Fibroblast of mammary gland (primary cell): ENCODE measurements at places on chromosomes 11 and 22.
A peak's percentile ranks its signal among the peaks of the same experiment; 100 is the strongest.

DNA sequence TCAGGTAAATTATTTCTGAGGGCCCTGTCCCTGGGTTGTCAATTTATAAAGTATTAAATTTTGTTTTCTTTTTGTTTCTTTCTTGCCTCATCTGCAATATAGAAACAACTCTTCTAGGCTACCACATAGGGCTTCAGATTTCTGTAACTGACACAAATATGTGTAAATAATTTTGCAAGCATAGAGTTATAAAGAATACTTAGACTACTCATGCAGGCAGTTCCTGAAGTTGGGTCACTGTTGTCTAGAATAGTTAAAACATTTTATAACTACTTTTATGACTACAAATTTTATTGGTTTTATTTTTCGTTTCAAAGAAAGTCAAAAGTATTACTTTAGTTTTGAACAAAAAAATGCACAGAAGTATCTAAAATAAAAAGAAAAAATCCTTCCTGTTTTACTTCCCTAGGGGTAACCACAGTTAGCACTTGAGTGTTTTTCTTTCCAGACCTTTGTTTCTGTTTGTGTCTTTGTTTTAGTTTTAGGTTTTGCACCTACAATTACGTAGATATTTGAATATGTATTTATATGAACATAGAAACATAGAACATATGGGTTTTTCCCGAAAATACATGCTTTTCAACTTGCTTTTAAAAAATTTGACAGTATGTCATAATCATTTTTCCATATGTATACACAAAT lies 12.4 kb upstream of the TMEM123 start:
- no peak for DNase-seq

DNA sequence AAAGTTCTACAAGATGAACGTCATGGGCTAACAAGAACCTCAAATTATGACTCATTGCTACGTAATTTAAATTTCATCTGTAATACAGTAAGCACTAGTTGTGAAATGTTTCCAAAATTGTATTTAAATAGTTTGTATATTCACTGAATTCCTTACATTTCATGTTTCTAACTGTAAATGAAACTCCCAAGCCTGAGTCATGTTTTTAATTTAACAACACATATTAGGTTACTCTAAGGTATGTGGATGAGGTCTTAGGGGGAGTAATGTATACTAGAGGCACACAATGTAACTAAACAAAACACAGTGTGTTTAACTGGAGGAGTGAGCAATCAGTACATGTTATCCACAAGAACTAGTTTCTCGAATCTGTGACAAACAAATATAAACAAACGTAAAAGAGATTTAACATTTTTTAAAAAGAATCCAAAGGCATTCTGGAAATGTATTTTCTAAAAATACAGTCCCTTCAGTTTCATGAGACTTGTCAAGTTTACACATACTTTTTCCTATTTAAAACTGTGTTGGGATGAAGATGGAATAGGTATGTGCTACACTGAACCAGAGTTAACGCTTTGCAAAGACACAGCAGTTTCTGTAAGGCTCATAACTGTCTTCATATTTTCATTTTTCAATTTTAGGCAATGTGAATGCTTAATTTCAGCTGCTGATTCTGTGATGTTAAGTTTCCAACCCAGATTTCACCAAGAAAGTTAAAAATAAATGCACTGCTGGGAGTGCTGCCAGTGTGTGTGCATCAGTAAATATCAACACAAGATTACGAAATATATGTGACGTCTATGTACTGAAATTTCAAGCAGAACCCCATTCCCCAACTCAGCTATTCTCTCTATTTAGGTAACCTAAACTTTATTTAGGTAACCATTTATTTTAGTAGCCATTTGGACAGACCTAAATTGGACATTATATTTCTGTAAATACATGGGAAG lies 52.6 kb downstream of the PITPNB start:
- peak; percentile 91 for DNase-seq

DNA sequence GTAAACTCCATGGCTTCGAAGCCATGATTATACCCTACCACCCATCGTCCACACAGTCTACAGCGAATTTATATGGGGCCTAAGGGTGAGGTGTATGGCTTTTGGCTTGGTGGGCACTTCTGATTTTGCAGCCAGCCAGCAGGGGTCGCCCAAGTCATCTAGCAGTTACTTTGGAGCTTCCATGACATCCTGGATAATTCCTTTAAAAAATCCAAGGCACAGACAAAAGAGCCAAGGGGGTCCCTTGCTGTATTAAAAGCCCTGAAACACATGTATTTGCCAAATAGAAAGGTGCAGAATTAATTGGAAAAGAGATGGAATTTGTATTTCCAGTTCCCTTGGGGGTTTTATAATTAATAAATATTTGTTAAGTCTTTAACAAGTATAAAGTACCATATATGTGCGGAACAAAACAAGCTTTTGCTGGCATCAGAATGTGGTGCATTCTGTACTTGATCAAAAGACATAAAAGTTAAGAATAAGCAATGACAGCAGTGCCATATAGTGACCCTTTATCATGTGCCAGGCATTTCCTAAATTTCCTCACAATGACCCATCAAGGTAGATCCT lies 132.8 kb upstream of the PITPNB start:
- peak; percentile 65 for DNase-seq

DNA sequence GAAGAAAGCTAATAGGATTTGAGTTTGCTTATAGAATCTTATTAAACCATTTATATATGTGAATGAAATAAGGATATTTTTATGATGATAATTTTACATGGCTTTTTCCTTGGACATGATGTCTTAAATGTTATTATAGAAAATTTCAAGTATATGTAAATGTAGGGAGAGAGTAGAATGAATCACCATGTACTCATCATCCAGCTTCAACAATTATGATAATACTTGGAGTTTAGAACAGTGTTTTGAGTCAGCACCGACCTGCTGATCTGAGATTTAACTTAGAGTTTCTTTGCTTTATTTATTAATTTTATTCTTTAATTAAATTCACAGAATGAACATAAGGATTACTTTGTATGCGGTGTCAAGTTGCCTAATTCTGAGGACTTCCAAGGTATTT lies 193.5 kb downstream of the UVRAG start:
- peak; percentile 80 for DNase-seq

- DNase-seq: no peak
Measured at GRCh38 chr22:47748957-47749356, 986.5 kb downstream of the TBC1D22A start.

GRCh38 chr11:60938500-60938899 lies 13.5 kb downstream of the SLC15A3 start:
- no peak for DNase-seq

DNA sequence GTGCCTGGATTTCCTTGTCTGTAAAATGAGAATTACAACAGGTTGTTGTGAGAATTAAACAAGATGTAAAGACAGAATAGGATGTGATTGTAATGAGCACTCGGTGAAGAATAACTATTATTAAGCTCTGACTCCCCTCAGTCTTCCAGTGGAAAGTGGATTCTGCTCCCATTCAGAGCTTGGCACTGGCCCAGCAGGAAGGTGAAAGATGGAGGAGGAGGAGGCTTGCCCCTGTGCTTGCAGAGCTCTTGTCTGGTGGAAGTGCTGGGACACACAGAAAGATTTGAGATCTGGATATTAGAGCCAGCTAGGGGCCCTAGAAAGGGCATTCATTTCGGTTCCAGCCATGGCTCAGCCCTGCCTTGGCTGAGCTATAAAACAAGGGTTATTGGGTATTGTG lies 28.2 kb downstream of the PHLDB1 start:
- no peak for DNase-seq

DNA sequence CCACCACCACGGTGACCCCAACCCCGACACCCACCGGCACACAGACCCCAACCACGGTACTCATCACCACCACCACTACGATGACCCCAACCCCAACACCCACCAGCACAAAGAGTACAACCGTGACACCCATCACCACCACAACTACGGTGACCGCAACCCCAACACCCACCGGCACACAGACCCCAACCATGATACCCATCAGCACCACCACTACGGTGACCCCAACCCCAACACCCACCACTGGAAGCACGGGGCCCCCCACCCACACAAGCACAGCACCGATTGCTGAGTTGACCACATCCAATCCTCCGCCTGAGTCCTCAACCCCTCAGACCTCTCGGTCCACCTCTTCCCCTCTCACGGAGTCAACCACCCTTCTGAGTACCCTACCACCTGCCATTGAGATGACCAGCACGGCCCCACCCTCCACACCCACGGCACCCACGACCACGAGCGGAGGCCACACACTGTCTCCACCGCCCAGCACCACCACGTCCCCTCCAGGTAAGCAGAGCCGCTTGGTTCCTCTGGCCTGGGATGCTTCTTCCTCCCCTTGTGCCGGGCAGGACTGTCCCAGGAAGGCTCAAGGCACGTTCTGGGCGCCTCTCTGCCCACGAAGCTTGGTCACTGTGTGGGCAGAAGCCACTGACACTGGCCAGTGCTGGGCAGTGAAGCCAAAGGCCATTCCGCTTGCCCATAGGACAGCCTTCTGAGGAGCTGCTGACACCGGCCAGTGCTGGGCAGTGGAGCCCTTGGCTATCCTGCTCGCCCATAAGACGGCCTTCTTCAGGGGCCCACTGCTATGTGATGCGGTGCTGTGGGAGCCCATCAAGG lies 25.1 kb downstream of the MUC2 start:
- DNase-seq: no peak

- DNase-seq: no peak
Measured at GRCh38 chr22:46794491-46794890, 32.0 kb downstream of the TBC1D22A start.

DNA sequence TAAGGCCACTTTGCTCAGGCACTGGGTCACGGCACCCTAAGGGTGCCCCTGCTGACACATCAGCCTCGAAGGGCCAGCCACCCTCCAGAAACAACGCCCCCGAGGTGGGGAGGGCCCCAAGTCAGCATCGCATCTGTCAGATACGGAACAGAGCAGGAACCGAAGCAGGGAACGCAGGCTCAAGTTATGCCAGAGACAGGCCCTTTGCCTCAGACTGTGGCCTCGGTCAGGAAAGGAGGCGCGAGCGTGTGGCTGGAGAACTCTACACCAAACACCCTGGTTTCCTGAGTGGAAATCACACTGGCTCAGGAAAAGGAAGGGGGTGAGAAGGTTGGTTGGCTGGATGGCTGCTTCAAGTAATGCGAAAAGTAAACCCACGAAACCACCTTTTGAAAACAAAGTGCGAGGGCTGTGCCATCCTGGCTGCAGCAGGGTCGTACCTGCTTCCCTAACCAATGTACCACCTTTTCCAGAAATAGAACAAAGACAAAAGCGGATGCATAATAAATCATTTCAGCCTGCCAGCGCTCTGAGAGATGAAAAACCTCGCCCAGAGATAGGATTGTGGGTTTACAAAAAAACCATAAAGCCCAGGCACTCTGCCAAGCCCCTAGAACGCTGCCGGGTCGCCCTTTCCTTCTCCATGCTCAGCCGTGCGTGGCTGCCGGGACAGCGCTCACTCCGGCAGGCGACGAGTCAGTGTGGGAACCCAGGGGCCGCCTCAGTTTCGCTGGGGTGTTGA lies 38.6 kb downstream of the TRMU start:
- no peak for DNase-seq

- no peak for DNase-seq
Measured at GRCh38 chr22:38219632-38220031, 17.8 kb downstream of the MAFF start.

GRCh38 chr22:21710156-21710555 lies 25.4 kb downstream of the YPEL1 start:
- DNase-seq: peak; percentile 20

- DNase-seq: peak; percentile 78
Measured at GRCh38 chr11:75475767-75476650, 43.0 kb upstream of the KLHL35 start.

- DNase-seq: no peak
Measured at GRCh38 chr22:48226026-48227013, 1463.9 kb downstream of the TBC1D22A start.

DNA sequence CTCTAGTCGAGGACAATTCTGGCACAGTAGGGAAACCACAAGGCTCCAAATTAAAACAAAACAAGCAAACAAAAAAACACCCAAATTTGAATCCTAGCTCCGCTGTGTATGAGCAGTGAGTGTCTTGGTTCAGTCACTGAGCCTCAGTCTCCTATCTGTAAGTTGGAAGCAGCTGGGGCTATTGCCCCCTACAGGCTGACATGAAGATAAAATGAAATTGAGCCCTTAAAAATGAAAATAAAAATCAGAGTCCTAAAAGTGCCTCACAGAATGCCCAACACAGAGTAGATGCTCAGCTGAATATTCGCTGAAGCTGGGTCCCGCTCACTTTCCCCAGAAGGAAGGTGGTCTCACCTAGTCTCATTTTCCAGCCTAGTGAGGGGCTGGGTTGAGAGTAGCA lies 65.2 kb downstream of the PDE2A start:
- peak; percentile 38 for DNase-seq

DNA sequence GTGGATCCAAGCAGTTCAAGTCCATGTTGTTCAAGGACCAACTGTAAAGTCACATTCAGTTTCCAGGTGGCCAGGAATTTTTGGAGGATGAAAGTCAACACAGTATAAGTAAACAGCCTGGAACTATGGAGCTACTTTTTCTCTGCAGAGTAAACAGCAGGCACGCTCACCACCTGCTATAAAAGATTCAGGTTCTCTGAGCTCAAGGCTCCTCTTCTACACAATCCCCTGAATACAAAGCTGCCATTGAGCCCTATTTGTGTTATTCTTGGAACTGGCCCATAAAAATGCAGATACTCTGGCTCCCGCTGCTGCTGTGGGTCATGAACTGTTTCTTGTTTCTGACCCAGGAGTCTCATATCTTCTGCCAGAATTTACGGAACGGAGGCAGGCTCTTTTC lies 56.9 kb upstream of the PRR5 start:
- no peak for DNase-seq

DNA sequence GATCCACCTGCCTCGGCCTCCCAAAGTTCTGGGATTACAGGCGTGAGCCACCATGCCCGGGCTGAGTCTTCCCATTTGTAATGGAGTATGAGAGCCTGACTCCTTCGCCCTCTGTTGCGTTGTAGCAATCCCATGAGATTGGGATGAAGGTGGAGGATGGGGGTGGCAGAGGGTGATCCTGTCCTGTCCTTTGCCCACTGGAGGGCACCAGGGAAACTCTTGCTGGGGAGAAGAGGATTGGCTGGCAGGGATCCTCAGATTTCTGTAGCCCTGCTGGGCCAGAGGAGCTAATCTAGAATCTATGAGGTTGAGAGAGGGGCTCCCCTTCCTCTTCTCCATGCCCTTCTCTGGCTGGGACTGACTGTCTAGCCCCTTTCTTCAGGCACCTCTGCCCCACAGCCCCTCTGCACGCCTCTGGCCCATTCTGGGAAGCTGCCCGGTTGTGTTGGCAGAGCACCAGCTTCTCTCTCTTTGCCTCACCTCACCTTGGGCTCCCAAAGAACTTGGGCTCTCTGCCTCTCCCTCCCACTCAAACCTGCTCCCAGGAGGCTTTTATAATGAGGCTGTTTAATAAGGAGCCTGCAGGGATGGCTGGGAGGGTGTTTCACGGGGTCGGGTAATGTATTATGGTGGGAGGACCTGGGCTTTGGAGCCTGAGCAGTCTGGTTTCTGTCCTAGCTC lies 9.5 kb upstream of the CATSPER1 start:
- no peak for DNase-seq

DNA sequence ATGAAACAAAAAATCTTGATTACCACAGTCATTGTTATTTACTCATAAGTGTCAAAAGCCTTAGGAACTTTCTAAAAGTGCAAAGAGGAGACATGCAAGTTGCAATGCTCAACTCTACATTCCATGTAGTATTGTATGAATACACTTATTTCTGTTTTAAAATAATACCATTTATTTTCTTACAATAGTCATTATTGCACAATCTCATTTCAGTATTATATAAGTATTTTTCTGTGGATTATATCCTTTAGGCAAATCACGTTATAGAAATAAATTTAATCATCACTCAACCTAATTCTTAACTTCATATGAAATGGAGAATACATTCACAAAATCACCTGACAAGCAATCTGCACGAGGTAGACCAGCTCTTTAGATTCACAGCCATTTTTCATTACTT lies 98.8 kb downstream of the ARHGAP32 start:
- DNase-seq: no peak

GRCh38 chr11:1966531-1966930 lies 19.4 kb downstream of the MRPL23 start:
- no peak for DNase-seq
